ENCODE measurements at places on chromosomes 1 and 21.

DNA sequence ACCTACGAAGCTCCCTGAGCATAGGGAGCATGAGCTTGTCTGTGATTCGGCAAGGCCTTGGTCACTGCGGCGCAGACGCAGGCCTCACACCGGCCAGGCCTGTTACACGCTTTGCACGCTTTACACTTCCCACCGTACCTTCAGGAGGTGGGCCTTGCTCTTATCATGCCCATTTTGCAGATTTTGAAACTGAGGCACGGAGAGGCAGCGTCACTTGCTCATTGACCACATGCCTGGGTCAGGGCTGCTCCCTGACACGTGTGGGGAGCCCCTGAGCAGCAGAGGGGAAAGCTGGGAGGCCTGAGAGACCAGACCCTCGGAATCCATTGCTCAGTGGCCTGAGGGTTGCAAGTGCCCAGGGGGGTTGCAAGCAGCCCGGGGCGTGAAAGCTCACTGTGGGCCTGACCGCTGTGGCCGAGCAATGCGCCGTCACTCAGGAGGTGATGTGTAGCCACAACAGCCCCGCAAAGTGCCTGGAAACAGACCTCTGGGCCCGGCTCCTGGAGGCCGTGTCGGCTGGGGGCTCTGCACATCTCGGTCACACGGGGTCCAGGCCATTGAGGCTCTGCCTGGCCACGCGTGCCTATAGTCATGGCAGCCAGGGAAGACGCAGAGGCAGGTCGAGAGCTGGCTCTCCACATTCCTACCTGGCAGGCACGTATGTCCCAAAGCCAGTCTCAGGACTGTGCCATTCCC is 6.9 kb downstream of the ARHGEF16 start:
- DNase-seq, result no peak

DNA sequence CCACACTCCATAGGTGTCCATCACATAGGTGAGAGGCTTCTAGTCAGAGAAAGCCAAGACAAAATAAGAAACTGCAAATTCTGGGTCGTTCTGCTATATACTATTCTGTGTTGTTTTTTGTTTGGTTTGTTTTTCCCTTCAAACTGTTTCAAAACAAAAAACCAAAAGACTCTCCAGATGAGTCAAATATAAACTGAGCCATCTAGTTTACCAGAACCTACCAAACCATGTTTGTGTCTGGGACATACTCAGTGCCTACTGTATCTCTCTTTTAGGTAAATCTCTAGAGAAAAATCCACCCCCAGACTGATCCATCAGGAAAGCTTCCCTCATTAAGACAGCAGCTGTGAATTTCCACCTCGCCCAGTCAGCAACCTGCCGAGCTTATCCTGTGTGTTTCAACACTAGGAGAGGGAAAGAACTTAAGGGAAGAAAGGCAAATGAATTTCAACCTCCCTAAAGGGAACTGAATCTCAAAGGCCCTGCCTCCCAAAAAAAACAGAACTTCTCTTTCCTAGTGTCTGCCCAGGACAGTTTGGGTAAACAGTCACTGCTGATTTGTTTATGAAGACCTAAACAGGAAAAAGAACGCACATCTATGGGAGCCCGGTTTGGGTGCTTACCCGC is 17.2 kb downstream of the PPT1 start:
- no peak for DNase-seq

- no peak for DNase-seq
Measured at GRCh38 chr1:36937371-36937770, 96.9 kb downstream of the GRIK3 start.

- DNase-seq, result no peak
Measured at GRCh38 chr1:85850238-85850637, 142.0 kb upstream of the ZNHIT6 start.

GRCh38 chr1:238345837-238346236 is 455.1 kb upstream of the ZP4 start:
- no peak for DNase-seq

- no peak for DNase-seq
Measured at GRCh38 chr1:189977184-189977583, 500.5 kb downstream of the BRINP3 start.

DNA sequence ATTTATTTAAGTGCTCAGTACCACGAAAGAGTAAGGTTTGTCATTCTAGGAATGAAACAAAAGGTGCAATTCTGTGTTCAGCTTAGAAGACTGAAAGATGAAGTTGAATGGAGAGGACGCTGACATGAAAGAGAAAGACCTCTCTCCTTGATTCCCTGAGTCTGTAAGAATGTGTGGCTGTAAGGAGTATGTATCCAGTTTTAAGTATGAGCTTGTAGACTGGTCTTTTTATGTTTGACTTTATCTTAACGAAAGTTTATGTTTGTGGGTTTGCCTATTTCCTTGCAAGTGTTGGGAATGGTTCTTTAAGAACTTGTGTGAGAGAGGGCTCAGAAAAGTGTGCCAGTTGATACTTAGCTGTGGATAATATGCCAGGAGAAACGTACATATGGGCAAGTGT is 1.4 kb downstream of the CHD1L start:
- DNase-seq, result no peak

DNA sequence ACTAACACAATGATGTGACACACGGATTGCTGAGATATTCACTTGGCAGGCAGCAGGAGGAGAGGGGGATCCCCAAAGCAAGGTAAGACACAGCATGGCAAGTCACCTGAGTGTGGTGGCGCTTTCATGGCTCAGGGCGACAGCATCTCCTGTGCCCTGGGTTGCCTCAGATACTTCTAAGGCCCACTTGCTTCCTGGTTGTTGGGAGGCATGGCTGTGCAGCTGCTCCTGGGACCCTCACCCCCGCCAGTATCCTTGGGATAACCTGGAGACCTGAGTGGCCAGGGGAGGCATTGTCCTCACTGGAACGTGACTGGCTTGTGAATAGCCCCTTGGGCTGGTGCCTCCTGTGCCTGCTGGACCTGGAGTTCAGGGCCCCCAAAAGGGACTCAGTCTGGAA is 69.8 kb downstream of the STUM start:
- DNase-seq, result no peak

Data from neural progenitor cell (in vitro differentiated cells).